Cortex of kidney (tissue), 1 donor: ENCODE measurements at places on chromosomes 7 and 10.

- no peak for DNase-seq
Observed at GRCh38 chr7:116525298-116525912, 569 bp downstream of the CAV1 start.

DNA sequence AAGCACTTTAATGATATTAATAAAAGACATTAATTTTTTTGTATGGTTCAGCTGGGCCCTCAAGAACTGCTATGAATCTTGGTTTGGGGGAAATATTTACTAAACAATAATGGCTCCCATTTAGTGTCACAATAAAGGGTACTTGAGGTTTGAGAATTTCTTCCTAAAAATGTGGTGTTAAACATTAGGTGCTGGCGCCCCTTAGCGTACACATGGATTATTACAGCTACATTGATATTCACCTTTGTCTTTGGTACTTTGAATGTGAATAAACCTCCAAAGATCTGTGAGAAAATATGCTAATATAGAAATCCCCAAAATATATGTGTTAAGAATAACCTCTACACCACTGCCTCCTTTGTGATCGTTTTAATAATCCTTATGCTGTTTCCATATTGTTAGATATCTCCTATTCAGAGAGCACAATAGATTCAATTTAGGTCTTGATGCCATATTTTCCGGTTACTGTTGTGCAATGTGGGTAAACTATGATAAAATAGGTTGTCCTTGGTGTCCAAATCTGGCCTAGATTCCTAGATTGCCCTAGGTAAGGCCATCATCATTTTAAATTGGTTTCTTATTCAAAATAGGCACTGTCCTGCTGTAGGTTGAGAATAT is 161.8 kb upstream of the CACNA2D1 start:
- no peak for DNase-seq

DNA sequence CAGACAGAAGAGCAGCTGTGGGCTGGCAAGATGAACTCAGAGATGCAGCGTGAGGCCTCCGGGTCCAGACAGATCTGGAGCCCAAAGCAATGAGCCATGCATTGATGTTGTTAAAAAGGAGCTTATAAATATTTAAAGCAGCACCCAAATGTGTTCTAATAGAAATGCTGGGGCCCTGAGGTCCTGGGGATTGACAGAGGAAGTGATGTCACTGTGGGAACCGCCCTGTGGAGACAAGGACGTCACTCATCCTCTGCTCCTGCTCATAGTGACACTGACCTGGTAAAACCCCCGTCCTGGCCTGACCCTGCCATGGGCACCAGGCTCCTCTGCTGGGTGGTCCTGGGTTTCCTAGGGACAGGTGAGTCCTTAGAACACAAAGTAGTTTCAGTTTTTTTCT is 197.0 kb upstream of the PRSS58 start:
- DNase-seq, result no peak

- no peak for DNase-seq
Observed at GRCh38 chr10:121722665-121723064, 124.4 kb upstream of the FGFR2 start.

GRCh38 chr10:61047081-61047480 is 103.1 kb upstream of the RHOBTB1 start:
- no peak for DNase-seq

DNA sequence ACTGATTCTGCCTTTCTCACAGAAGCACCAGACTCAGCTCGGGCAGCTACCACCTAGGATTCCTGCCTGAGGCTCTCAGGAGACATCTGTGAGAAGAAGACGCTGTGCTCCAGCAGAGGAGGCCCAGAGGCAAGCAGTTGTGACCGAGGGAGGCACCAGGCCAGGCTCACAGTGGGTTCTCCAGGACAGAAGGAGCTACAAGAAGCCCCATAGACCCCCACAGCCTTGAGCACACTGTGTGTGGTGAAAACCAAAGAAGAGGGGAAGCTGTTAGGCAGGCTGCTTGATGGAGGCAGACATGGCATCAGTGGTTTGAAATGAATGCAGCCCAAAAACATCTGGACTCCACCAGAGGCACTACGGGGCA is 198.8 kb downstream of the GRID1 start:
- no peak for DNase-seq

DNA sequence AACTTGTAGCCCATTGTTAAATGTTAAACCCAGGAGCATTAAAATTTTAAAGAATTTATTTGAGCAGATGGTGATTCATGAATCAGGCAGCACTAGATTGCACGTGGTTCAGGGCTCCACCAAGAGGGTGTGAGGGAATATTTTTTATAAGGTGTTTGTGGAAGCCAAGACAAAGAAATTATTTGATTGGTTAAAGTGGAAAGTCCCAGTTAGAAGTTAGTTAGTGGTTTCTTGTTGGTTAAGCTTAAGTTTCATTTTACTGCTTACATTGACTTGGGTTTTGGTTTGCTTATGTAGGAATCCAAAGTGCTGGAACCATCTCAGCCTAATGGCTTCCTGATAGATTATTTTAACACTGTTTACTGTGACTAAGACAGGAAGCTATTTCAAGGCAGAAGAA is 906.2 kb downstream of the LRMDA start:
- no peak for DNase-seq

DNA sequence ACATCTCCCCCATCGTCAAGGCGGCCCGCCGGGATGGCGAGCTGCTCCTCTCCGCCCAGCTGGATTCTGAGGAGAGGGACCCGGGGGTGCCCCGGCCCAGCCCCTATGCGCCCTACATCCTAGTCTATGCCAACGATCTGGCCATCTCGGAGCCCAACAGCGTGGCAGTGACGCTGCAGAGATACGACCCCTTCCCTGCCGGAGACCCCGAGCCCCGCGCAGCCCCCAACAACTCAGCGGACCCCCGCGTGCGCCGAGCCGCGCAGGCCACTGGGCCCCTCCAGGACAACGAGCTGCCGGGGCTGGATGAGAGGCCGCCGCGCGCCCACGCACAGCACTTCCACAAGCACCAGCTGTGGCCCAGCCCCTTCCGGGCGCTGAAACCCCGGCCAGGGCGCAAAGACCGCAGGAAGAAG is 10.1 kb downstream of the GDF10 start:
- no peak for DNase-seq
